AG20443 (cell line): ENCODE measurements at places on chromosomes 5 and 9.

DNA sequence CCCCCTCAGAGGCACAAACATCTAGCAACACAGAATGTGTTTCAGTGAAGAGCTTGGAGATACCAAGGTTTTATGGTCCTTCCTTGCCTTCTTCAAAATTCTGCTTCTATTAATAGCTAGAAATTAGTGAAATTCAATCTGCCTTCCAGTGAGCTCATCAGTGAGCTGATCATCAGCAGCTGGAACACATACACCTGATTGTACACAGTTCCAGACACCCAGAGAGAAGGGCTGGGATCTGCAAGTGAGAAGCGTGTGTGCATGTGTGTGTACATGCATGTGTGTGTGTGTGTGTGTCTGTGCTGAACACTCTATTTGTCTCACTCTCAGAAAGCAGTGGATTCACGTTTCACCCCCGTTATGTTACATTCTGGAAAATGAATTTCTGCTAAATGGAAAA is 28.5 kb downstream of the CFAP90 start:
- no peak for DNase-seq

DNA sequence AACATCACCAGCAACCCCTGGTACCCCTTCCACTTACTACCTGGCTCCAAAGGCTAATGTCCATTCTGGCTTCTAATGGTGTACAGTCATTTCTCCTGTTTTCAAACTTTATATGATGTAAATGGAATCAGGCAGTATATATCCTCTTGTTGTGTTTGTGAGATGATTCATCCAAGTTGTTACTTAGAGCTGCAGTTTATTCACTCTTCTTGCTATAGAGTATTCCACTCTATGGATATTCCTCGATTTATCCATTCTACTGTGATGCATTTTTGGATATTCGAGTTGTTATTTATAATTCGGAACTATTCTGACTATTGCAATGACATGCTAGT is 32.4 kb downstream of the IRF1 start:
- DNase-seq = no peak

DNA sequence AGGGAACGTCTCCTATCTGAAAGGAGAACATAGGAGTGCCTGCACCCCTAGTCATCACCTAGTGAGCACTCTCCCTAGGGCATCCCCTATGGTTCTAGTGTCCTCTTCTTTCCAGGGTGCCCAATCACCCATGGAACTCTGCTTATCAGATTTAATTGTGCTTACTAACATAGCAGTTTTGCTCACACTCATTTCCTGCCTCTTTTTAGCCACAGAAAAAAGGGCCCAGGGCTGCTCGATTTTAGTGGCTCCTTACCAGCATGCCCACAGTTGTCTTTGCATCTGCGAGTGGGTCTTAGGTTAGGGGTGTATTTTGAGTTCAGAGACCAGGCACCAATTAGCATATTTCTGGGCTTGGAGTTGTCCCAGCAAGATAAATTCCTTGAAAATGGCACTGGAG is 1110.2 kb downstream of the TAF11L14 start:
- no peak for DNase-seq

DNA sequence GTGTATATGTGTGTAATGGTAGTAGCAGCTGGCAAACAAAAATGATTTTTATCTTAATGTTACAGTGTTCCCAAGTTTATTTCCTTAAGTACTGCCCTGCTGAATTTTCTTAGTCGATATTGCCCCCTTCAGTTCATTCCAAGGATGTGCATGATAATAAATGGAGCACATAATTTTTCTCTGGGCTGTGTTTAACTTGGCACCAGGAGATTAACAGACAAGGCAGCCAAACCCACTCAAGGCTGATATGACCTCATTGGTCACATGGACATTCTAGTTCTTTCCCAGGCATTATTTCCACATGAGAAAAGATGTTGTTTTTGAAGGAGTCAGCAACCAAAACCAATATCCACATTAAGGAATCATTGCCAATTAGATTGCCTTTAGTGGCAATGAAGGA is 61.8 kb downstream of the COX7C start:
- DNase-seq = peak; percentile 63

DNA sequence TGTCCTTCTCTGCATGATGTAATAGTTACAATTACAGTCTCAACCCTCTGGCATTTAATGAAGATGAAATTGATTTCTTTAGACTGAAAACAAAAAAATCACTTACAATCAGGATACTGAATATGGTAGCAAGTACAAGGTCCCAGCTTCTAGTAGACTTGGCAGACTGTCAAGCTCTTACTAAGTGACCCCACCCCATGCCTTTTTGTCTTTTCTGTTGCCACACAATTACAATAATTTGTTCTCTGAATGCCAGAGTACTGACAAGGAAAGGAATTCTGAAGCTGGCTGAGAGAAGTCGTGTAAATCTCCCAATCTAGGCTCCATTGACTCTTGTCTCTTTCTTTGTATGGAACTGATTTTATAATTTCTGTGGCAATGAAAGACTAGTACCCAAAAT is 154.2 kb downstream of the TMC1 start:
- DNase-seq = peak; percentile 40

DNA sequence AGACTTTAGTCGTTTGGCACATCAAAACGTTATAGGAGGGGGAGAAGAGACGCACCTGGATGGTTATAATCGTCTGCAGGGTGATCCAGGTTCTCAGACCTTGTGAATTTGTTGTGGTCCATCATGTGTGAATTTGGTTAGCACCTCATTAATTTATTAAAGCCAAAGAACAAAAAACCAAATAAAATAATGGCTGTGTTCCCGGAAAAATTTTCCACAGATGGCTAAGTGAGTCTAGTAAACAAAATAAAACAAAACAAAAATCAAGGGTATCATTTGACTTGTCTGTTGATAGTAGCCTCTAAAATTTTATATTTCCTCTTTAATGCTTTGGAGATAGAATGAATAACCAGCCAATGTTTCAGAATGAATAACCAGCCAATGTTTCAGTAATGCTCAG is 119.7 kb downstream of the ACTBL2 start:
- no peak for DNase-seq

DNA sequence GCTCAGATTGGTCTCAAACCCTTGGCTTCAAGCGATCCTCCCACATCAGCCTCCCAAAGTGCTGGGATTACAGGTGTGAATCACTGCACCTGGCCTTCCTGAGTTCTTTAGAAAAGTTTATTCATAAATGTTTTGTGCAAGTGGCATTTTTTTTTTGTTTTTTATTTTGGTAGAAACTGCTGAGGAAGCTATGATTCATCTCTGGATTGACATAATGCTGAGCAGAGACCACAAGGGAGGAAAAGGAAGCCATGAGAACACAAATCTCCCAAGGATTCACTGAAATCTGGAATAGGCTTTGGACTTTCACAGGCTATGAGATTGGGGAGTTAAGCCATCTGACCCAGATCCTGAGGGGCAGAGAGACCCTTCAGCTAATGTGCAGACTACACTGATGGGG is 3.4 kb upstream of the SLC46A2 start:
- DNase-seq = peak; percentile 32

DNA sequence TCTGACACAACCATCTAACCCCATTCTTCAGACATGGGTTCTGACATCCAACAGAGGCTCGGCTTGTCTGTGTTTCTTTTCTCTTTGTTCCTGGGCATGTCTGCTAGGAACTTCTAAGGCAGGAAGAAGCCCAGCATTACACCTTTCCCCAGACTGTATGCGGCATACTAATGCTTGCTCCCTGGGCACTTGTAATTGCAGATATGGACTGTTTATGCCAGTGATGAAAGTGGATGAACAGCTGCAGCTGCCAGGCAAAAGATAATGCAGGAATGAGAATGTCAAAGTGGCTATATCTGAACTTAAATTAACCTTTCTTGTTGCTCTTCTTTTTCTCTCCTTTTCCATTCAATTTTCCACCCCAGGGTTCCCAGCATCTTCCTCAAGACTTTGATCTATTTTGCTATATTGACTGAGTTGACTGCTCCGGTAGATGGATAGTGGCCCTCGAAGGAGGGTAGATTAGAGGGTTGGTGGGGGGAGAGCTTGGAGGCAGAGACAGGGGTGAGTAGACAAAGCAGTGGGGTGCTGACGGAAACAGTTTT is 344.4 kb downstream of the MAN2A1 start:
- DNase-seq = no peak

DNA sequence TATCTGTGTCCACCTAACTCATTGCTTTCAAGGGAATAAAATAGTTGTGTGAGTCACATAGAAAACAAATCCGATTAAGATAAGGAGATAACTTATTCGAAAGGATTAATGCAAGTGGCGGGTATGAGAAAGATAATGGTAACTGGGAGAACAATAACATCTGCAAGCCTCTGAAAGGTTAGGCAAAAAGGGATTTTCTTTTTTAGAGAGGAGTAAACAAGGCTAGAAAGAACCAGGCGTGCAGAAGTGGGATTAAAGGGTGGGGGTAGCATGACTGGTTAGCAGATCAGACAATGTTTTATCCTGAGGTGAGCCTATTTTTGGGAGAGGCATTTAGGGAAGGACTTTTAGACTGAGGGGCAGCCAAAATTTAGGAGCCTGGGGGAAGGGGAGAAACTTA is 34.7 kb upstream of the JMY start:
- no peak for DNase-seq

DNA sequence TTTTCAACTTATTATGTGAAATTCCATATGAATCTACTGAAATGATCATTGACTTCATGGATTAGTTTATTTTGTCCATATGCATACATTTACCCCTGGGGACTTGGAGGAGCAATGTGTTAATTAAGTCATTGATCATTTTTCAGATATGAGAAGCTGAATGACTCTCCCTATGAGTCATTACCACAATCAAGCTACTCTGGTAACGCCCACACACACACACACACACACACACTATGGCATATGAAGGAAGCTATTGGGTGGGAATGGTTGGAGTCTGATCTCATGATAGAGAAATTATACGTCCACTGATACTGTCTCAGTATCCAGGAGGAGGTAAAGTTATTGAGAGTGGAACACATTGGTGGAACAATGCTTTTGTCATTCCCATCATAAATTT is 528.9 kb downstream of the AGTPBP1 start:
- peak; percentile 53 for DNase-seq

- no peak for DNase-seq
Measured at GRCh38 chr5:79284846-79285245, 48.9 kb downstream of the JMY start.

GRCh38 chr5:175383350-175383749 is 60.6 kb downstream of the DRD1 start:
- DNase-seq = no peak
